M059J (cell line): ENCODE measurements at places on chromosomes 16 and 17.
A peak's percentile ranks its signal among the peaks of the same experiment; 100 is the strongest.

- DNase-seq, result no peak
These were observed 10.0 kb downstream of the NLE1 start for GRCh38 chr17:35132099-35132498.

GRCh38 chr17:8695241-8695640, 49.4 kb downstream of the CCDC42 start:
- no peak for DNase-seq

- no peak for DNase-seq
These were observed 30.1 kb downstream of the INTS2 start for GRCh38 chr17:61897548-61898180.

GRCh38 chr17:7775051-7775450, 57.5 kb downstream of the DNAH2 start:
- no peak for DNase-seq

GRCh38 chr16:13550254-13550653, 369.7 kb upstream of the ERCC4 start:
- no peak for DNase-seq

DNA sequence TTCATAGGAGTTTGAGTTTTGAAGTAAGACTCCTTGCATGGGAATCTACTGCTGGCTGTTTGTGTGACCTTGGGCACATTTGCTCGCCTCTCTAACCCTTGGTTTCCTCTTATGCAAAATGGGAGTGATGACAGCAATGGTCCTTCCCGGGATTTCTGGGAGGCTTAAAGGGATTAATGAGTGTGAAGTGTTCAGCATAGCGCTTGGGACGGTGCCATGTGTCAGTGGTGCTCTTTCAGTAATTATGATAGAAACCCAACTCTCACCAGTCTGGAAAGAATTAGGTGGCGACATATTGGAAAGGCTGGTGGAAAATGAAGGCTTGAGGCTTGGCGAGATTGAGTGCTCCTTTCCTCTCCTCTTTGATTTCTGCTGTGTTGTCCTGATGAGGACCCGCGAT, 429.2 kb upstream of the EEF2KMT start:
- no peak for DNase-seq

DNA sequence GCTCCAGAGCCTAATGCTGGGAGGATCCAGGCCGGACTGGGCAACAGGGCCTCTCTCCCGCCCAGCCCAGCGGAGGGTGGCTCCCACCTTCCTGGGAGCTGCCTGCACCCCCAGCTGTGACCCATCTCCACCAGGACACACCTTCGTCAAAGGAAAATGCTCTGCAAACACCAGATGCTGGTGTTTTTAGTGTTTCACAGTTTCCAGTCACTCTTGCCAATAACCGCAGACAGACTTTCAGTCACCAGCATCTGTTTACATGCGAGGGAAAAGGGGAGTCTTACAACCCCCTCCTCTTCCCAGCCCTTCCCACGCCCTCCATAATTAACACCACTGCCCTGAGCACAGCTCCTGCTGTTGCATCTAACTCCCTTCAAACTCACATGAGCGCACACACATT, 25.3 kb downstream of the KLHDC4 start:
- no peak for DNase-seq

DNA sequence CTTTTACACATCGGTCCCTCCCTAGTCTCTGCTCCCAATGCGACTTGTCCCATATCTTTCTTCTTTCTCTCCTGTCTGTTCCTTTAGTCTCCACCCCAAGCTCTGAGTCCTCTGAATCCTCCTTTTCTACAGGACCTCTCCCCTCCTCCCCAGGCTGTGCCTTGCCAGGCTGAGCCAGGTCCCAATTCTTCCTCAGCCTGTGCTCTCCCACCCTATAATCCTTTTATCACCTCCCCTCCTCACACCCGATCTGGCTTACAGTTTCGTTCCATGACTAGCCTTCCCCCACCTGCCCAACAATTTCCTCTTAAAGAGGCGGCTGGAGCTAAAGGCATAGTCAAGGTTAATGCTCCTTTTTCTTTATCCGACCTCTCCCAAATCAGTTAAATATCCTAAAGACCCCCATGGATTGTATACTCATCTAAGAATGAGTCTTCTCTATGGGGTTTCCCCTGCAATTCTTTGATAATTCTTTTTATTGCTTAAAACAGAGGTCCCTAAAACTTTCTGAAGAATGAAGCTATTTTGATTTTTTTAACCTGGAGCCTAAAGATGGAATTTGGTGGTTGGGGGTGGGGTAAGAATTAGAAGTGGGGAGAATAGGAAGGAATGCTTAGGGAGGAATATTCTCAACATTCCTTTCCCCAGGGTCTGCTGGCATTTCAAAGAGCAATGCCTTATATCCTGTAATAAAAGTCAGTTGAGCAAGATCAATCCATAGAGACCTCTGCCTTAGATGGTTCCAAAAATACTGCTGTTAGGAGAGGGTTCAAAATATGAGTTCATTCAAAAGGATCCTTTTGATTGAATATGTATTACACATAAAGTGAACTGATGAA, 102.8 kb downstream of the MYO1D start:
- no peak for DNase-seq

DNA sequence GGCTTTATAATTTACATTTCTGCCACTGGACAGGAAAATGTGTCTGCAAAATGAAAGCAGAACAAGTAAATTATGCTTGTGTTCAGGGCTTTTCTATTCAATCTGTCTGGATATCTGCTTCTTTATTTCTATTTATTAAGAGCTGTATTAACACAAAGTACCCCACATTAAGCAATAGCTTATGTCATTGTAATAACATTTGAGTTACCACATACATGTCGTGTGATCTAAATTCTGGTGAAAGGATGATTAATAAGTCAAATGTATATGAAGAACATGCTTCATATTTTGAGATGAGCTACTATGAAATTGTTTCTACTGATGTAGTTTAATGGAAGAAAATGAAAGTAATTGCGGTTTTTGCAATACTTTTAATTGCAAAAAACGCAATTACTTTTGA, 238.2 kb downstream of the KCNJ2 start:
- no peak for DNase-seq

DNA sequence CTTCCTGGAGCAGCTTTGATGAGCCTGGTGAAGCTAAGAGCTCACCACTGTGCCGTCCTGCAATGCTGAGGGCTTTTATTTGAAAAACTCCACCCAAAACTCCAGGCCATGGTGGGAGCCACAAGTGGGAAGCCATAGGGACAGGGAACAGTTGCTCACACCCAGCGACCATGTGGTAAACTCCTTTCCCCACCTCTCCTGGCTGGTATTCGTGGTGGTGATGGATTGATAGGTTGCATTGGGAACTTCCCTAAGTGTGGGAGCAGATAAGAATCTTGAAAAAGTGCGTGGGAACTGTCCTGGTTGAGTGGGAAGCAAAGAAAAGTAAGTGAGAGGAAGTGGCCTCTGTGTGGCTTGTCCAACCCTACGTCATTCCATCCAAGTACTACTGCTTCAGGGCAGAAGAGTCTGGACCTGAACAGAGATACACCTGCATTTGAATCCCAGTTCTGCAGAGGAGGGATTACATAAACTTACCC, at the start of gene CCL1:
Gene CCL1, minus strand, starts transcription at position 51 of the 479 bp plus-strand sequence. CDS start 72 bp downstream, outside the sequence.
- no peak for DNase-seq

- DNase-seq, result no peak
These were observed 80.7 kb downstream of the PLD6 start for GRCh38 chr17:17125136-17126084.

DNA sequence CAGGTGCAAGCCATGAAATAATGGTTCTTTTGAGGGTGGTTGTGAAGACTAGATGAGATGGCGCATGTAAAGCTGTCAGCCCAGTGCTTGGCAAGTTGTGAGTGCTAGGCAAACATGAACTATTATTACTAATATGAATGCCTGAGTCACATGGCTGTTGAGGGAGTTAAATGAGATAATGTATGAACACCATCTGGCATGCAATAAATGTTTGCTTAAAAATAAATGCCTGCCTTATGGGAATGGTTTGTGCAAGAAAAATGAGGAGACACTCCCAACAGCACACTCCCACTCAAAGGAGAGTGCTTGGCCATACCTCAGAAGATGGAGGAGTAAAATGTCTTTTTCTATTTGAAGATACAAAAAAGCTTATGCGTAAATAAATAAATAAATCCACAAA, 3.6 kb downstream of the MAPK3 start:
- DNase-seq, result no peak

GRCh38 chr16:53219795-53220454, 165.1 kb downstream of the CHD9 start:
- peak; percentile 22 for DNase-seq

- no peak for DNase-seq
These were observed 11.0 kb downstream of the SGCA start for GRCh38 chr17:50176559-50177357.

DNA sequence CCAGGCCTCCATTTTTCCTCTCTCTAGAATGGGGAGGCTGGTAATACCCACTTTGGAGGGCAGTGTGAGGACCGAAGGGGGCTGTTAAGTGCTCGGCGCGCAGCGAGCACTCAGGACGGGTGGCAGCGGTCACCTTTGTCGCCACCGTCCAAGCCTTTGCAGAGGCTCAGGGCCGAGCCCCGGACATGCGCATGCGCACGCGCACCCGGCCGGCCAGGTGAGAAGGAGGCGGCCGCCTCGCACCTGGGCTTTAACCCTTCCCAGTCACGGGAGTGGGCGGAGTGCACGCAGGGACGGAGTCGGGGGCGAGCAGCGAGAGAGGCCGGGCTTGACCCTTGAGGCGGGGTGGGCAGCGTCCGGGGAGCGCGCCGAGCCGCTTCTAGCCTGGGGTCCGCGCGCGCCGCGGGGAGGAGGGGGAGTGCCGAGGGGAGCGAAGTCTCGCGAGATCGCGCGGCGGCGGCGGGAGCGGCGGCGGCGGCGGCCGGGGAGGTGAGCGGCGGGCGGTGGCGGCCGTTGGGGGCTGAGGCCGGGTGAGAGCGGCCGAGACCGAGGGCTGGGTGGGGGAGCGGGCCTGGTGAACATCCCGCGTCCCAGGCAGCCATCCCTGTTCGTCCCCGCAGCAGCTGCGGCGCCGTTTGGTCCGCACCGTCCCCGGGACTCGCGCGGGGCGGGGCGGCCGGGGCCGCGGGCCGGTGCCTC, at the start of gene MRTFB:
Gene MRTFB, plus strand, starts transcription at position 443 of the 699 bp plus-strand sequence. CDS start 69,288 bp downstream, outside the sequence.
- DNase-seq, result peak; percentile 60

GRCh38 chr16:75576384-75576811, 10.2 kb downstream of the GABARAPL2 start:
- no peak for DNase-seq

DNA sequence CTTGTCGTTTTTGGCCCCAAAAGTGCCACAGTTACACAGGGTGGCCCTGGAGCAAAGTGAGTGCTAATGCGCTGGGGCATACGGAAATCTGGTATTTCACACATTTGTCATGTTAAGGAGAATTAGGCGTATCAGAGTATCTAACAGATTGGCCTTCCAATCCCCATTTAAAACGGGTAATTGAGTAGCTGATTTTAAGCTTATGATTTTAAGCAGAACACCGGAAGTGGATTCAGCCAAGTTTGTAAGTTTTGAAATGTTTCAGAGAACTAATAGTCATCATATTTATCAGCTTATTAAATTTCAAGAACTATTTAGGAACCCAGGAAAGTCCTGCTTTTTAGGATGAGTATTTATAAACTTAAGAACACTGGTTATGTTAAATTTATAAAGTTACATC, 19.5 kb downstream of the LRRC75A start:
- no peak for DNase-seq

- DNase-seq, result no peak
These were observed 166.0 kb upstream of the ZFHX3 start for GRCh38 chr16:73213732-73214455.

DNA sequence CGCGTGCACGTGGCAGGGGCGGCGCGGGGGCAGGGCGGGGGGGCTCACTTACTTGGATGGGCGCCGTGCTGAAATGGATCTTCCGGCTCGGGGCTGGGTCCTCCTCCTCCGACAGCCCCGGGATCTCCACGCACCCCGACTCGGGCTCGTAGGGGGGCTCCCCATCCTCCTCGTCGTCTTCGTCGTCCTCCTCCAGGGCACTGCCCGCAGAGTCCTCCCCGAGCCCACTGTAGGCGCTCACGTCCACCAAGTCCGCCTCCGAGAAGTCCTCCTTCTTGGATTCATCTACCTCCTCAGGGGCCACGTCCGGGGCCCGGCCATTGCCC, 1.4 kb downstream of the PPP1R9B start:
- no peak for DNase-seq

DNA sequence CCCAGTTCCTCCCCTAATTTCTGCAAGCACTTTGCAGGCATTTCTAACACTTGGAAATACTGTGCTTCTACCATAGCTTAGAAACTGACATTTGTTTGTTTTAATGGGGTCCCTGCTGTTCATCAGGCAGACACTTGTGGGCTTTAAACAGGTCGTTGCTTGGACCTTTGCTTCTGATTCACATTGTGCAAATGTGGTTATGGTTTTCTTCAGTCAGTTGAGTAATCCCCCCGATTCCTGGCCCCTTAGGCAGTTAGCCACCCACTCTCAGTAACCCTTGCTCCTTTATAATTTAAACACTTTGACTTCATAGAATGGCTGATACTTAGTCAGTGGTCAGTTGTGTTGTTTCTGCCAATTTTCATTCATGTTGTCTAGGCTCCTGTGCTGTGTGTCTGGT, 39.4 kb downstream of the SLC47A1 start:
- DNase-seq, result peak; percentile 9

- DNase-seq, result no peak
These were observed 2.5 kb upstream of the IGF2BP1 start for GRCh38 chr17:48994549-48995303.

DNA sequence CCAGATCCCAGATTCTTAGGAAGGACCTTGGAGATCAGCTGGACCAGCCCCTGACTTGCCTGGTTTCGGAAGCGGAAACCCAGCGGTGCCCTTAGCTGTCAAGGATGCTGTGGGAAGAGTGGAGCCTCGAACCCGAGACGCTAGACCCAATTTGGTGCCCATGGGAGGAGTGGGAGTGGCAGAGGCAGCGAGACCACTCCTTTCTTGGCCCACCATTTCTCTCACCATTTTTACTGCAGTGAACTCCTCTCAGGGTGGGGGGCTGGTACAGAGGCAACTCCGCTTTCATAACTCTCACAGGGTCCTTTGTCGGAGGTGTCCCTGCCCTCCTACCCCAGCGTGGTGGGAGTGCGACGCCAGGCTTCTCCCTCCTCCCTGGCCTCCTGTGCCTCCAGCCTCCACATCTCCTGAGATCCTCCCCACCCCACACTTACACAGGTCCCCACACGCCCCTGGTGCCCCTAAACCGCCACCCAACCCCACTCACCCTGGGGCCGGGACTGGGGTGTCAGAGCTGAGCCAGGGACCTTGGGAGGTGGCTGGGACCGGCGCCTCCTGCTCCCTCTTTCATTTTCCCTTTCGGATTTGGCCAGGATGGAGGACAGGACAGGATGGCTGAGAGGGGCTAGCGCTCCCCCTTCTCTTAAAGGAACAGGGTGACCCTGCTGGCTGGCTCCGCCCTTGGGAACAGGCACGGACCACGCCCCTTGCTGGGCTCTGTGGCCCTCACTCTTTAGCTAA, at the start of gene GJD3:
Gene GJD3, minus strand, starts transcription at position 617 of the 741 bp plus-strand sequence. CDS start 922 bp downstream, outside the sequence.
- DNase-seq, result no peak
